Caudate nucleus (tissue), 63 donors: ENCODE measurements at places on chromosomes 2 and 18.

DNA sequence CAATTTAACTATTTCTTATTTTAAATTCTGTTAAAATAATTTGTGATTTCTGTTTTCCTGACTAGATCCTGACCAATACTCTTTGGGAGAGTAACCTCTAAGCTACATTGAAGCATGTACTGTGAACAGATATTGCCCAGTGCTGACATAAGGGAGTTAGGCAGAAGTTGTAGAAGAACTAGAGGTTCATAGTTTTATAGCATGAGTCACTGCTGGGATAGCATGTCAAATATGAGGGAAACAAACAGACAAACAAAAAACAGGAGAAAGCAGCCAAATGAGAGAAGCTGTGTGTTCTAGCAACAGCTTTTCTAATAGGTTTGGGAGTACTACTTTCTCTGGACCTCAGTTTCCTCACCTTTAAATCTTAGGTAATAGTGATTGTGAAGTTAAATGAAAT lies 72.4 kb downstream of the CERS6 start:
- DNase-seq = no peak

DNA sequence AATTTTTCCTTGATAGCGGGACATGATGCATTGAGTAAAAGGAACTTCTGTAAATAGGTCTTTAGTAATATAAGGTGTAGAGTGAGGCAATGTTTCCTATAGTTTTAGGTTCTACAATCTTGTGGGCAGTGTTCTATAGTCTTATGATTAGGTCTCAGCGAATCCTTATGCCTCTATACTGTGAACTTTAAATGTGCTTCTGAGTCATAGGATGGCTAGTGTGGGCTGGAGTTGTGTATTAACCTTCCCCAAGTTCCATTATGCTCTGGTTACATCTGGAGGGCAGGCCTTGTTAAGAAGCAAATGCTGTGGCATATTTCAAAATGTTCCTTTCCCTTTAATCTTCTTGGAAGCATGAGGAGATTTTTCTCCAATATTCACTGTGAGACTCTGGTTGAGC lies 73.5 kb downstream of the ROCK2 start:
- DNase-seq = no peak

DNA sequence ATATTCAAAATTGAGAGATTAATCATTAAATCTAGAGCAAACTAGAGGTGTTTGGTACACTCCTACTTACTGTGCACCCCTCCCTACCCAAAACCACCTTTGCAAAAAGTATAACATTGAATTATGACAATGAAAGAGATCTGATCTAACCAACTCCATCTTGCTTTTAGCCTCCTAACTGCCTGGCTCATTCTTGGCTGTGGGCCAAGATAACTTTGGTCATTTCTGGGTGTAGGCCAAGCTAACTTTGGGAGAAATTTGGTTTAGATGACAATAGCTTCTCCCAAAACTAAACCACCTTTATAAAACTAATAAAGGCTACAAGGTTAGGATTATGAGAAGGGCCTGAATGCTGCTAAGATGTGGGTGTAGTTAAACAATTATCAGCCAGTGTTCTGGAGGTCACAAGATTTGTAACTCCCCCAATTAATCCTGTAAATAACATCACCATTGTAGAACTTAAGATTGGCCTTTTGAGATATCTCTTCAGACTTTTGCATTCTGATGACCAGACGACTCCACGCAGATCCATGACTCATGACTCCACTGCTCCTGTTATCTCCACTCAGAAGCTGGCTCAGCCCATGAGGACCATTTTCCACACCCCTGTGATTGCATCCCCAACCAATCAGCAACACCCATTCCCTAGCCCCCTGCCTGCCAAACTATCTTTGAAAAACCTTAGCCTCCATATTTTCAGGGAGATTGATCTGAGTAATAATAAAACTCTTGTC lies 160.2 kb downstream of the FBXO15 start:
- no peak for DNase-seq

DNA sequence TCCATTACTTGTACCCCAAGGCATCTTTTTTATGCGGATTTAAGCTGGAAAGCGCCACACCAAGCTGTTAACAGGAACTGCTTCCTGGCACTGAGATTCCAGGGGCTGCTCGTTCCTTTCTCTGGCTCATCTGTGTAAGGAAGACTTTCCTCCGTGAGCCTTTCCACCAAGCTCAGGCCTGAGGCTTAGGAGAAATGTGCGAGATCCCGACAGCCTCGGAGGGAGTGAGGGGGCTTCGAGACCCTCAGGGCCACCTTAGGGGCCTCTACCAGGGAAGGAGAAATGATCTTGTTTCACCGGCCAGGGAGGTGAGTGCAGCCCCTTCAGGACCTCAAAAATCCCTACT lies 17.1 kb downstream of the B3GNT7 start:
- DNase-seq = no peak

- no peak for DNase-seq
Observed at GRCh38 chr2:233164128-233164635, 87.3 kb upstream of the ATG16L1 start.
